Upper lobe of right lung (tissue), 1 donor: ENCODE measurements at places on chromosomes 5 and 9. TPM values are rescaled to one million over a fixed set of nuclear protein-coding genes. Genes with fewer than 3 reads are reported as not detected.

IFNA13 gene
- not detected for total RNA-seq

MAT2B gene
- 61.7 TPM for total RNA-seq

EPB41L4B gene
- 10.1 TPM for total RNA-seq

CFAP90 gene
- 0.93 TPM for total RNA-seq

PGM5 gene
- total RNA-seq = 25.0 TPM

FCN1 gene
- total RNA-seq = 63.0 TPM

DNA sequence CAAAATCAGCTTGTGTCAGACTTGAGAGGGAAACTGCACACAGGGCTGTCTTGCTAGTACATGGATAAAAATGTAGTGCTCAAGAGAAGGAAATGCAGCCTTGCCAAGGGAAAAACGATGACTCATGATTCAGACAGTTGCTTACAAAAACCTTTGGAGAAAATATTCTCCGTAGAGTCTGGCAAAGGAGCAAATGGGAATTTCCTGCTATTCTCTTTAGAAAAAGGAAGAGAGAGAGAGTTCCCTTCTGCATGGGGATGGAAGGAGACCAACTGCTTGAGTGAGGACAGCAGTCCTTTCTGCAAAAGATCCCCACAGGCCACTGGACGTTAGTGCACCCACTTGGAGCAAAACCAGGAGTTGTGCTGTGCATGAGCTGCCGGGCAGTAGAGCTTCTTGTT, 7.6 kb downstream of the IFNB1 start:
- no peaks in the 10 kb centered on the region for H3K4me1 ChIP-seq
- H3K4me3 ChIP-seq = no peak overlapping the region
- no peak for DNase-seq
- no peak overlapping the region for H3K27ac ChIP-seq
- no peaks in the 10 kb centered on the region for H3K27me3 ChIP-seq

- peaks cover 8% of the 10 kb centered on the region for H3K36me3 ChIP-seq
- no peak overlapping the region for H3K27ac ChIP-seq
- H3K4me3 ChIP-seq = no peak overlapping the region
- no peaks in the 10 kb centered on the region for H3K27me3 ChIP-seq
- no peak for DNase-seq
Observed at GRCh38 chr9:121989010-121989409, 104.1 kb downstream of the TTLL11 start.

GRCh38 chr9:108396193-108396592, 459.6 kb downstream of the ACTL7B start:
- no peak overlapping the region for H3K27ac ChIP-seq
- no peaks in the 10 kb centered on the region for H3K36me3 ChIP-seq
- no peak overlapping the region for H3K4me3 ChIP-seq
- no peaks in the 10 kb centered on the region for H3K4me1 ChIP-seq
- H3K27me3 ChIP-seq = no peaks in the 10 kb centered on the region

DNA sequence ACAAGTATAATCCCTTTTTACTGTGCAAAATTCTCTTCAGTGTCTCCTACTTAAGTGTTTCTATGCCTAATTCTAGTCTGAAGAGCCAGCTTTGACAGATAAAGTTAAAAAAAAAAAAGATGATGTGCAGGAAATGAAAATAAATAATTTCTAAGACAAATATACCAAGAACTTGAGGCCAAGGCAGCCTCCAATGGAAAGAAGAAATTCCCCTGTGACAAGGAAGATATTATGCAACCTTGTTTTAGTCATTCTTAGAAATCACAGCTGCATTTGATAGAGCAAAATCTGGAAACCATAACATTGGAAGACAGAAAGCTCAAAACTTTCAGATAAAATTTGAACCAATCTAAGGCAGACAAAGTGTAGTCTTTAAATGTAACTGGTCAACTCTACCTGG, 375.9 kb upstream of the TLE4 start:
- H3K4me3 ChIP-seq = no peak overlapping the region
- H3K4me1 ChIP-seq = no peaks in the 10 kb centered on the region
- no peak for DNase-seq
- no peaks in the 10 kb centered on the region for H3K36me3 ChIP-seq

DNA sequence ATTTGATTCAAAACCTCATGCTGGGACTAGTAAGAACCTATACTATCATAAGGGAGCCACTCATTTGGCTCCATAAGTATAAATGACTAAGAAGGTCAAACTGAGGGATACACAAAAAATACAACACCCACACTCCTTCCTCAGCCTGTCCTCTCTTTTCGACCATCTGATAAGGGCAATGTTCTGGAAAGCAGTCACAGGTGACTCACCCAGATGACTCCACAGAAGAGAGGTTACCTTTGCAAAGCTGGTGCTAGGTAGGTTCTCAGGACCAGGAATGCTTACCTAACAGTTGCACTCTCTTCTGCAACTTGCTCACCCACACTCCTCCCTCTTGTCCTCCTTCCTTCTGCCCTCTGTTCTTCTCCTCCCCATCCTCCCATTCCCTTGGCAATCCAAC, 32.9 kb downstream of the LHFPL2 start:
- H3K36me3 ChIP-seq = no peaks in the 10 kb centered on the region
- H3K27me3 ChIP-seq = no peaks in the 10 kb centered on the region
- no peak overlapping the region for H3K27ac ChIP-seq
- no peak overlapping the region for H3K4me3 ChIP-seq
- no peak for DNase-seq

DNA sequence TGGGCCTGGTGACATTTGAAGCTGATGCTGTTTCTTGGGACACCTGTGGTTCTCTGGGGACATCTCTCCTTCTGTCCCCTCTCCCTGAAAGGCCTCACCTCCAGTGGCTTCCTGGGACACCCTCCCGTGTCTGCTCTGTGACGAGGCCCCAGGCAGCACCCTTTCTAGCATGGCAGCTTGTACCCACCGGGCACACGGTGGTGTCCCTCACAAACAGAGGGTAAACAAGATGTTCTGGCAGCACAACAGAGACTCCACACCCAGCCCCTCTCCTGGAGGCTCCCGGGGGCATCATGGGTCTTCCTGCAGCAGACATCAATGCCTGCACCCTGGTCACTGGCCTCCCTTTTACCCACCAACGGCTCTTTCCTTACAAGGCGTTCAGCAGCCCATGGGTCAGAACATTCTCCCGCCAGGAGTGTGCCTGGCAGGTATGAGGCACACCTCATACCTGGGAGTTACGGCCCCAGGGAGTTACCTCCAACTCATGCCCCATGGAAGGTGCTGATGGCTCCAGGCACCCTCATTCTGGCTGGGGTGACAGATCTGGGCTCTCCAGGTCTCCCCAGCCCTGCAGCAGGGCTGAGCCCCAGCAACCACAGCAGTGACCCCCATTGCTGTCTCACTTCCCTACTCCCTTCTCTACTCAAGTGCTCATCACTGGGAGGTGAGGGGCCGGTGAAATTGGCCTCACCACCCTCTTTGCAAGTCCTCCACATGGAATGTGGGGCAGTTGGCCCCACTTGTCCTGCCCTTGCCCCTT, 51.1 kb downstream of the BARX1 start:
- H3K4me1 ChIP-seq = no peaks in the 10 kb centered on the region
- peaks cover 9% of the 10 kb centered on the region for H3K27me3 ChIP-seq
- H3K36me3 ChIP-seq = no peaks in the 10 kb centered on the region
- peak; percentile 53 for DNase-seq

- H3K4me3 ChIP-seq = no peak overlapping the region
- H3K27me3 ChIP-seq = no peaks in the 10 kb centered on the region
- H3K4me1 ChIP-seq = no peaks in the 10 kb centered on the region
- DNase-seq = no peak
- peaks cover 8% of the 10 kb centered on the region for H3K36me3 ChIP-seq
Observed at GRCh38 chr5:75546830-75547229, 35.1 kb downstream of the POLK start.
